Endodermal cell (in vitro differentiated cells): ENCODE measurements at places on chromosomes 6 and 20. TPM values are rescaled to one million over a fixed set of nuclear protein-coding genes. Genes with fewer than 3 reads are reported as not detected.
A peak's percentile ranks its signal among the peaks of the same experiment; 100 is the strongest.

TUBB2B gene
- total RNA-seq: 253 and 276 TPM in 2 replicates

C6orf52 gene
- total RNA-seq: 1.0 and 1.9 TPM in 2 replicates

AIF1 gene
- 0.84 to 1.7 TPM (median 1.4 TPM) in 3 replicates for total RNA-seq

MAS1 gene
- 0.04 TPM in 1 of 3 replicates, not detected in the others for total RNA-seq

AVP gene
- not detected in 3 replicates for total RNA-seq

DNA sequence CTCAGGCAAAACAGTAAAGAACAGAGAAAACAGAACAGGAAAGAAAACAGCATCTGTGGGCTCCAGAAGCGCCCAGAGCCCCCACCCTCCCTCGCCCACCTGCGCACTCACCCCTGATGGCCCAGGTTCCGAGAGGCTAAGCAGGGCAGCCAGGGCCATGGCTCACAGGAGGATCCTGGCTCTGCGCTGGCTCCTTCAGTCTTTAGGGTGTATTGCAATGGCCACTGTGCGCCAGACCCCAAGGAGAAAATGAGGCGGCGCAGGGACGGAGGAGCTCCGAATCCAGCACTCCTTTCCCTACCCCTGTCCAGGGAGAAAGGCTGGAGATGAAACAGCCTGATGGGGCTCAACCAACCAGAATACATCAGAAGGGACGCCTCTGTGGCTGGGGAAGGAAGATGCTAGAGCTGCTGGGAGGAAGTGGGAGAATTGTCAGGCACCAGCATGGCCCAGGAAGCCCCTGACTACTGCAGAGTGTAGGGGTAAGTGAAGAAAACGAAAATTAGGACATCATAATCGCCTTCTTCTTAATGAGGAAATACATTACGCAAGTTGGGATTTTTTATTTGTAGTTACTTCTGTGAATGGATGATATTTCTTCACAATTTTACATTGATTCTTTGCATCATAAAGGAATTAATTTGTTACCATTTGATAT lies 49.0 kb downstream of the COL11A2 start:
- no peaks in the 10 kb centered on the region for H3K4me1 ChIP-seq
- H3K36me3 ChIP-seq: no peaks in the 10 kb centered on the region
- H3K27me3 ChIP-seq: no peaks in the 10 kb centered on the region
- no peak overlapping the region for H3K27ac ChIP-seq
- DNase-seq: no peak

DNA sequence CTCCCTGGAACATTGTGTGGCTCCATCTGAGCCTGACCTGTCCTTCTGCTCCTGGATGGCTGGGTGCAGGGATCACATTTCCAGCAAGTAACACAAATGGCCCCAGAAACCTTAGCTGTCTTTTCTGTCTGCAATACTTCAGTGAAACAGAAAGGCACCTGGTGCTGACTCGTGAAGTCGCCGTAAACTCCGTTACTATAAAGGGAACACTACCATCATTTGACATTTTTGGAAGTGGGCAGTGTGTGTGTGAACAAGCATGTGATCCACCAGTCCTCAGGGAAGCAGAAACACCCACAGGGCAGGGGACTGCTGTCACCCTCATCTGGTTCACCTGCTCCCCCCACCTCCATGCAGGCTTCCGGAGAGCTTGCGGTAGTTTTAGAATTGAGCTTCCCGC lies 23.9 kb downstream of the SERPINB6 start:
- H3K36me3 ChIP-seq: peaks cover 23% of the 10 kb centered on the region
- H3K4me3 ChIP-seq: no peak overlapping the region
- H3K27ac ChIP-seq: no peak overlapping the region
- no peaks in the 10 kb centered on the region for H3K27me3 ChIP-seq
- H3K4me1 ChIP-seq: peaks cover 6% of the 10 kb centered on the region

GRCh38 chr6:66226109-66226508 lies 519.1 kb upstream of the EYS start:
- no peak overlapping the region for H3K4me3 ChIP-seq
- H3K4me1 ChIP-seq: no peaks in the 10 kb centered on the region
- DNase-seq: no peak

GRCh38 chr6:145532361-145532760 lies 203.0 kb downstream of the EPM2A start:
- H3K4me3 ChIP-seq: peak overlapping the region; percentile 58
- H3K4me1 ChIP-seq: peaks cover 33% of the 10 kb centered on the region
- H3K27ac ChIP-seq: no peak overlapping the region

GRCh38 chr20:17511401-17511800 lies 19.8 kb downstream of the BFSP1 start:
- H3K27me3 ChIP-seq: no peaks in the 10 kb centered on the region
- H3K4me3 ChIP-seq: no peak overlapping the region
- no peaks in the 10 kb centered on the region for H3K4me1 ChIP-seq
- no peak for DNase-seq
- H3K36me3 ChIP-seq: no peaks in the 10 kb centered on the region

- no peaks in the 10 kb centered on the region for H3K27me3 ChIP-seq
- H3K4me3 ChIP-seq: no peak overlapping the region
- peaks cover 50% of the 10 kb centered on the region for H3K36me3 ChIP-seq
- no peak for DNase-seq
- no peak overlapping the region for H3K27ac ChIP-seq
These were observed 124.5 kb upstream of the SAMD5 start for GRCh38 chr6:147384029-147384428.

GRCh38 chr20:32278199-32278643 lies 770 bp downstream of the KIF3B start:
- H3K36me3 ChIP-seq: peaks cover 12% of the 10 kb centered on the region
- no peak overlapping the region for H3K27ac ChIP-seq
- peak overlapping the region; percentile 92 for H3K4me3 ChIP-seq
- no peaks in the 10 kb centered on the region for H3K27me3 ChIP-seq
- peaks cover 3% of the 10 kb centered on the region for H3K4me1 ChIP-seq

- H3K4me1 ChIP-seq: no peaks in the 10 kb centered on the region
- H3K36me3 ChIP-seq: no peaks in the 10 kb centered on the region
- DNase-seq: no peak
- H3K27me3 ChIP-seq: no peaks in the 10 kb centered on the region
These were observed 3.2 kb downstream of the CDC40 start for GRCh38 chr6:110183292-110183885.

- no peaks in the 10 kb centered on the region for H3K4me1 ChIP-seq
- peak overlapping the region; percentile 90 for H3K4me3 ChIP-seq
- no peaks in the 10 kb centered on the region for H3K27me3 ChIP-seq
- no peak overlapping the region for H3K27ac ChIP-seq
- peak; percentile 84 for DNase-seq
These were observed 26.7 kb downstream of the GPX6 start for GRCh38 chr6:28488916-28489365.

DNA sequence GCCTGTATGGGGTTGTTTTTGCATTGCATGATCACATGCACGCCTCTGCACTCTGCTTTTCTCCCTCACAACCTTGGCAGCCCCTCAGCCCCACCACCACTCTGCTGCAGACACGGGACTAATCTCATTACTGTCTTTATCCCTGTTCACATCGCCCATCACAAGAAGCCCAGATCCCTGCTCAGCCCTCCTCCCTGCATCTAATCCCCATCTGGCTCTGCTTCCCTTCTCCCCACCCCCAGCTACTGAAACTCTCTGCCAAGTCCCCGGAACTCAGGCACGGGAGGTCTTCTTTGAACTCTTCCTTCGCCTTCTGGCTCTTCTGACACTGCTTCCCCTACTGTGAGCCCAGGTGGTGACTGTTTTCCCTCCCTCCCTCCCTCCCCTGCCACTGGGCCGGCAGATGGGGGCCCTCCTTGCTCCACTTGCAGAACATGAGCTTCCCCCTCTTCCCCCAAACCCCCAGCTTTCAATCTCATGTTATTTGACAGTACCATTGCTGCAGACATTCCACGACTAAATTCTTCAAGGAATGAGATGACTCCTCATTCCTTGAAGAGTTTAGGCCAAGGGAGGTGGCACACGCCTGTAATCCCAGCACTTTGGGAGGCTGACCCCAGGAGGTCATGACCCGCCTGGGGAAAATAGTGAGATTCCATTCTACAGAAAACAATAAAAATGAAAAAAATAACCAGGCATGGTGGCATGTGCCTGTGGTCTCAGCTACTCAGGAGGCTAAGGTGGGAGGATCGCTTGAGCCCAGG lies 21.9 kb upstream of the TULP1 start:
- H3K36me3 ChIP-seq: no peaks in the 10 kb centered on the region
- peak; percentile 67 for DNase-seq
- H3K4me1 ChIP-seq: no peaks in the 10 kb centered on the region
- H3K27me3 ChIP-seq: no peaks in the 10 kb centered on the region
- H3K27ac ChIP-seq: no peak overlapping the region

GRCh38 chr6:122710908-122711635 lies 68.4 kb upstream of the FABP7 start:
- no peaks in the 10 kb centered on the region for H3K4me1 ChIP-seq
- H3K36me3 ChIP-seq: no peaks in the 10 kb centered on the region
- no peak overlapping the region for H3K4me3 ChIP-seq
- H3K27ac ChIP-seq: no peak overlapping the region
- no peaks in the 10 kb centered on the region for H3K27me3 ChIP-seq

- no peak overlapping the region for H3K27ac ChIP-seq
- no peaks in the 10 kb centered on the region for H3K36me3 ChIP-seq
- H3K4me3 ChIP-seq: no peak overlapping the region
- no peaks in the 10 kb centered on the region for H3K4me1 ChIP-seq
- H3K27me3 ChIP-seq: no peaks in the 10 kb centered on the region
These were observed 148.1 kb upstream of the TENT5A start for GRCh38 chr6:81900616-81901015.

DNA sequence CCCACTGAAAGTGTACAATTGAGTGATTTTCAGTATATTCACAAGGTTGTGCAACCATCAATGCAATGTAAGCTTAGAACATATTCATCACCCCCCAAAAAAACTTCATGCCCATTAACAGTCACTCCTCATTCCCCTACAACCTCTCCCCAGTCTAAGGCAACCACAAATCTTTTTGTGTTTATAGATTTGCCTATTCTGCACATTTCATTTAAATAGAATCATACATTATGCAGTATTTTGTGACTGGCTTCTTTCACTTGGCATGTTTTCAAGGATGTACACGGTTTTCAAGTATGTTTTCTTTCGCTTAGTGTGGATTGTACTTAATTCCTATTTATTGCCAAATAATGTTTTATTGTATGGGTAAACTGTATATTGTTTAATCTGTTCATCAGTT lies 329.3 kb upstream of the RNF24 start:
- DNase-seq: no peak
- H3K4me1 ChIP-seq: no peaks in the 10 kb centered on the region
- H3K27ac ChIP-seq: no peak overlapping the region
- H3K4me3 ChIP-seq: no peak overlapping the region
- no peaks in the 10 kb centered on the region for H3K27me3 ChIP-seq
- H3K36me3 ChIP-seq: no peaks in the 10 kb centered on the region

- no peak overlapping the region for H3K4me3 ChIP-seq
- no peak for DNase-seq
- no peaks in the 10 kb centered on the region for H3K36me3 ChIP-seq
- H3K27ac ChIP-seq: peak overlapping the region; percentile 12
- no peaks in the 10 kb centered on the region for H3K27me3 ChIP-seq
These were observed 103.5 kb downstream of the TCP11 start for GRCh38 chr6:35037664-35038038.

DNA sequence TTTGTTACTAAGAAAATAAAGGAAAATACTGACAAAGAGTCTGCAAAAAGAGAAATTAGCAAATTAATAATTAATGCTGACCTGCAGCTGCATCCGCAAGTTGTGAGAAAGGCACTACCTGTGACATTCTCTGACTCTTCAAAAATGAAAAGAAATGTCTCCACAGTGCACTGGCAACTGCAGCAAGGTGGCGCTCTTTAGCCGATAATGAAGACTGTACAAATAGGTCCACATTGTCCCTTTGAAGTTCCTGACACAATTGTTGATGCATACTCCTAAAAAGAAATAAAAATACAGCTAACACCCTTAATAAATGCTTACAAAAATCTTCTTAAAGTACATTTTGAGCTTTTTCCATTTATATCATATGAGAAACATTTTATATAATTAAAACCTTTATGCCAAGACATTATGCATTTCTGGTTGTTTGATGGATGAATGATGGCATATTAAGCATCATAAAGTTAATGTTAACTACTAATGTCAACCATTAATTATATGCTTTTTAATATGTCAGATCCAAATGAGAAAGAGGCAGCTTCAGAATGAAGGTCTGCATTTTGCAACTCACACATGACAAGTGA lies 96.5 kb downstream of the MMS22L start:
- H3K27ac ChIP-seq: no peak overlapping the region
- DNase-seq: peak; percentile 85
- no peaks in the 10 kb centered on the region for H3K36me3 ChIP-seq
- no peak overlapping the region for H3K4me3 ChIP-seq
- H3K4me1 ChIP-seq: no peaks in the 10 kb centered on the region
- no peaks in the 10 kb centered on the region for H3K27me3 ChIP-seq

DNA sequence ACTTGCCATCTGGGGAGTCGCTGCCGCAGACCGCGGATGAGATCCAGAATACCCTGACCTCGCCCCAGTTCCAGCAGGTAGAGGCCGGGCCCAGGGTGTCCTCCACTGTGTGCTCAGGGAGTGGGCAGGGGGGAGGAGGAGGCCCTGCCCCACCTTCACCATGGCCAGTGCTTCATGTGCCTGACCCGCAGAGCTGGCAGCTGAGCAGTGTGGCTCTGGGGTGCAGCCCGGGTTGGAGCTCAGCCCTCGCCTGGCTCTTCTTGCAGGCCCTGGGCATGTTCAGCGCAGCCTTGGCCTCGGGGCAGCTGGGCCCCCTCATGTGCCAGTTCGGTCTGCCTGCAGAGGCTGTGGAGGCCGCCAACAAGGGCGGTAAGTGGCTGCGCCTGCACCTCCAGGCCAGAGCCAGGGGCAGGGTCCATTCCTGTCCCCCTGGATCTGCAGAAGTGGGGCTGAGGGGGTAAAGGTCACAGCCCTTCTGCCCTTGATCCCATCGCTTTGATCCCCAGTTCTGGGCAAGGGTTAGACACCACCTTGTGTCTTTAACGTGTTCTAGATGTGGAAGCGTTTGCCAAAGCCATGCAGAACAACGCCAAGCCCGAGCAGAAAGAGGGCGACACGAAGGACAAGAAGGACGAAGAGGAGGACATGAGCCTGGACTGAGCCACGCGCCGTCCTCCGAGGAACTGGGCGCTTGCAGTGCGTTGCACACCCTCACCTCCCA lies 5.5 kb downstream of the ADRM1 start:
- H3K27ac ChIP-seq: peak overlapping the region; percentile 36
- no peak overlapping the region for H3K4me3 ChIP-seq
- peaks cover 13% of the 10 kb centered on the region for H3K4me1 ChIP-seq
- no peak for DNase-seq

DNA sequence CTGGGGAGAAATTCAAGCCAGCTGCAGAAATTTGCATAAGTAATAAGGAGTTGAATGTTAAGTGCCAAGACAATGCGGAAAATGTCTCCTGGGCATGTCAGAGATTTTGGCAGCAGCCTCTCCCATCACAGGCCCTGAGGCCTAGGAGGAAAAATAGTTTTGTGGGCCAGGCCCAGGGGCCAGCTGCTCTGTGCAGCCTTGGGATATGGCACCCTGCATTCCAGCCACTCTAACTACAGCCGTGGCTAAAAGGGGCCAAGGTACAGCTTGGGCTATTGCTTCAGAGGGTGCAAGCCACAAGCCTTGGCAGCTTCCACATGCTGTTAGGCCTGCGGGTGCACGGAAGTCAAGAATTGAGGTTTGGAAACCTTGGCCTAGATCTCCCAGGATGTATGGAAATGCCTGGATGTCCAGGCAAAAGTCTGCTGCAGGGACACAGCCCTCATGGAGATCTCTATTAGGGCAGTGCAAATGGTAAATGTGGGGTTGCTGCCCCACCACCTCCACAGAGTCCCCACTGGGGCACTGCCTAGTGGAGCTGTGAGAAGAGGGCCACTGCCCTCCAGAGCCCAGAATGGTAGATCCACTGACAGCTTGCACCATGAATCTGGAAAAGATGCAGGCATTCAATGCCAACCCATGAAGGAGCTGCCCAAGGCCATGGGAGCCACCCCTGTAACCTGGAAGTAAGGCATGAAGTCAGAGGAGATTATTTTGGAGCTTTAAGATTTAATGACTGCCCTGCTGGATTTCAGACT lies 126.5 kb downstream of the DTNBP1 start:
- peak overlapping the region; percentile 23 for H3K4me3 ChIP-seq
- peaks cover 10% of the 10 kb centered on the region for H3K36me3 ChIP-seq
- no peaks in the 10 kb centered on the region for H3K27me3 ChIP-seq
